ENCODE measurements at places on chromosomes 7 and 10. TPM values are rescaled to one million over a fixed set of nuclear protein-coding genes. Genes with fewer than 3 reads are reported as not detected.

The ATOH7 gene
- not detected for total RNA-seq

The XRCC2 gene
- total RNA-seq: 15.3 TPM

The CHST3 gene
- total RNA-seq: not detected

The SPDYE9 gene
- not detected for total RNA-seq

The OPN4 gene
- not detected for total RNA-seq

The ZNF735 gene
- total RNA-seq: not detected

The ACSM6 gene
- total RNA-seq: not detected

The PNLIPRP3 gene
- not detected for total RNA-seq

The ZNF853 gene
- total RNA-seq: 0.78 TPM

The OR2A42 gene
- total RNA-seq: not detected

The BICC1 gene
- not detected for total RNA-seq

The EGR2 gene
- total RNA-seq: 0.50 TPM

The GALNT17 gene
- total RNA-seq: not detected

The PON1 gene
- total RNA-seq: not detected

The TYW1B gene
- 2.7 TPM for total RNA-seq

The CLDN3 gene
- not detected for total RNA-seq

The UCMA gene
- total RNA-seq: not detected

The CALML5 gene
- not detected for total RNA-seq

The GIMAP6 gene
- total RNA-seq: 88.9 TPM

The SPDYE2 gene
- 0.31 TPM for total RNA-seq

The NXPH1 gene
- total RNA-seq: not detected

The SORBS1 gene
- total RNA-seq: 0.47 TPM

The SLC39A12 gene
- total RNA-seq: not detected

The DGKB gene
- total RNA-seq: not detected

The SFTPA1 gene
- not detected for total RNA-seq

The FEZF1 gene
- not detected for total RNA-seq

The PRF1 gene
- 265 TPM for total RNA-seq

The FAM131B gene
- total RNA-seq: 2.4 TPM

The IFIT1B gene
- total RNA-seq: not detected

The LRRD1 gene
- 0.13 TPM for total RNA-seq

The AMZ1 gene
- total RNA-seq: not detected

The ALDH18A1 gene
- 62.3 TPM for total RNA-seq

The OR2A5 gene
- total RNA-seq: not detected

The CNPY1 gene
- not detected for total RNA-seq

The HIF1AN gene
- 46.5 TPM for total RNA-seq

The EXOC4 gene
- 75.1 TPM for total RNA-seq

The WBP1L gene
- total RNA-seq: 25.7 TPM

The SPDYE2B gene
- total RNA-seq: not detected

The TBXAS1 gene
- total RNA-seq: 1.6 TPM

The ABCC2 gene
- total RNA-seq: 0.97 TPM

The ATP5F1C gene
- total RNA-seq: 293 TPM
